Placental epithelial cell (primary cell): ENCODE measurements at places on chromosomes 7 and 10. TPM values are rescaled to one million over a fixed set of nuclear protein-coding genes. Genes with fewer than 3 reads are reported as not detected.

The TBX20 gene
- 0.22 and 0.79 TPM in 2 replicates for total RNA-seq

The SPDYE5 gene
- total RNA-seq = not detected in 2 replicates

The LIPM gene
- under 0.01 TPM in 1 of 2 replicates, not detected in the other for total RNA-seq

The GJD4 gene
- not detected in 2 replicates for total RNA-seq

The ZRANB1 gene
- total RNA-seq = 21.6 and 24.8 TPM in 2 replicates

The ZNF789 gene
- 5.3 and 5.9 TPM in 2 replicates for total RNA-seq

The SDK1 gene
- total RNA-seq = 0.22 and 1.6 TPM in 2 replicates

The PLEKHS1 gene
- not detected in 2 replicates for total RNA-seq

The CNNM2 gene
- total RNA-seq = 7.9 and 10.5 TPM in 2 replicates

The HDAC9 gene
- not detected in 2 replicates for total RNA-seq

The AKR1B1 gene
- 101 and 123 TPM in 2 replicates for total RNA-seq

The NEUROG3 gene
- total RNA-seq = not detected in 2 replicates

The FANK1 gene
- total RNA-seq = 11.9 and 30.2 TPM in 2 replicates

The PTF1A gene
- 0.79 TPM in 1 of 2 replicates, not detected in the other for total RNA-seq

The VPS37D gene
- 0.87 and 2.7 TPM in 2 replicates for total RNA-seq

The SAP25 gene
- 0.79 TPM in 1 of 2 replicates, not detected in the other for total RNA-seq

The RBP4 gene
- 0.79 and 2.2 TPM in 2 replicates for total RNA-seq

The TCF7L2 gene
- 3.9 and 7.5 TPM in 2 replicates for total RNA-seq

The CALML3 gene
- total RNA-seq = not detected in 2 replicates

The NACAD gene
- 6.3 and 7.6 TPM in 2 replicates for total RNA-seq

The NCAPG2 gene
- total RNA-seq = 9.0 and 13.4 TPM in 2 replicates

The HIF1AN gene
- 15.7 and 17.6 TPM in 2 replicates for total RNA-seq

The SPDYE6 gene
- not detected in 2 replicates for total RNA-seq

The PON1 gene
- total RNA-seq = not detected in 2 replicates

The H2BK1 gene
- not detected in 2 replicates for total RNA-seq

The ADAM22 gene
- under 0.01 and 0.11 TPM in 2 replicates for total RNA-seq

The MSMB gene
- total RNA-seq = not detected in 2 replicates

The C10orf88 gene
- total RNA-seq = 7.4 and 7.9 TPM in 2 replicates

The NANOS1 gene
- 0.65 and 4.7 TPM in 2 replicates for total RNA-seq

The CROT gene
- total RNA-seq = 44.8 and 67.5 TPM in 2 replicates

The LIPK gene
- total RNA-seq = not detected in 2 replicates

The OR9A2 gene
- total RNA-seq = 1.2 TPM in 1 of 2 replicates, not detected in the other

The GDF2 gene
- not detected in 2 replicates for total RNA-seq

The TRIM50 gene
- not detected in 2 replicates for total RNA-seq

The UNC5B gene
- total RNA-seq = 0.39 and 0.87 TPM in 2 replicates

The CDH23 gene
- total RNA-seq = 5.6 and 31.4 TPM in 2 replicates
